ENCODE measurements at places on chromosomes 6 and 20. TPM values are rescaled to one million over a fixed set of nuclear protein-coding genes. Genes with fewer than 3 reads are reported as not detected.

GRCh38 chr20:51926670-51927305, 124.5 kb upstream of the SALL4 start:
- H3K4me1 ChIP-seq: peaks cover 12% of the 10 kb centered on the region
- no peak for DNase-seq
- no peak overlapping the region for H3K4me3 ChIP-seq
- no peak overlapping the region for H3K27ac ChIP-seq

The BIRC7 gene
- not detected for total RNA-seq

DNA sequence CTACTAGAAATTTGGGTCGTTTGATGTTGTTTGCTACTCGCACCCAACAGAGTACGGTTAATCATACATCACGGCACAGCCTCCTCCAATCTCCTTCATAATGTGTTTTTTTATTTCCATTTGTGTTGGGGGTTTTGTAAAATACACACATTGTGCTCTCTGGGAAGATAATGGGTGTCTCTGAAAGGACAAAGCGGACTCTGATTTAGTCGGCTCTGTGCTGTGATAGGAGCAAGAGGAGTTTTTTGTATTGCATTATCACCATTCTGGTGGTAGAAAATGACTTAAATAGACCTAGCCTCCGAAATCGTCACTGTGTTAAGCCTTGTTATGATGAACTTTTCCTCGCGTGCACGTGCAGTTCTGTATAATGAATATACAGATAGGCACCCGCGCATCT, 196.3 kb downstream of the CDH4 start:
- no peaks in the 10 kb centered on the region for H3K36me3 ChIP-seq
- no peaks in the 10 kb centered on the region for H3K4me1 ChIP-seq
- H3K27ac ChIP-seq: no peak overlapping the region
- no peak overlapping the region for H3K4me3 ChIP-seq

- peaks cover 24% of the 10 kb centered on the region for H3K27me3 ChIP-seq
- H3K4me3 ChIP-seq: no peak overlapping the region
- no peaks in the 10 kb centered on the region for H3K4me1 ChIP-seq
- H3K27ac ChIP-seq: no peak overlapping the region
These were observed 10.3 kb downstream of the RSPO4 start for GRCh38 chr20:991850-992249.

DNA sequence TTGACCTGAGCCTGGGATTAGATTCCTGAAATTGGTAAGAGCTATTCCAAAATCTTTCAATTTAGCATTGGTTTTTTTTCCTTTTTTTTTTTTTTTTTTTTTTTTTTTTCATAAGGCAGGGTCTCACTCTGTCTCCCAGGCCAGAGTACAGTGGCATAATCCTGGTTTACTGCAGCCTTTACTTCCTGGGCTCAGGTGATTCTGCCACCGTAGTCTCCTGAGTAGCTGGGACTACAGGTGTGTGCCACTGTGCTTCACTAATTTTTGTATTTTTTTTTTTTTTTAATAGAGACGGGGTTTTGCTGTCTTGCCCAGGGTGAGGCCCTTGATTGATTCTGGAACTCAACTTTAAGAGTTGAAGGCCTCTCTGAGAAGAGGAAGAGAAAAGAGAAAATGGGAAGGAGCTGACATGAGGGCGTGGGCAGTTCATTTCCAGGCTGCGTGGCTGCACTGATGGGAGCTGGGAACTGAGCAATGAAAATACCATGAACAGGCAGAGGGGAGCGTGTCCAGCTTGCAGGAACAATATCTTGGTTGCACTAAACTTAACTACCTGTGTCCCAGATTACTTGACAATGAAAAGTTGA, 24.6 kb downstream of the KDM1B start:
- no peak overlapping the region for H3K27ac ChIP-seq
- H3K27me3 ChIP-seq: no peaks in the 10 kb centered on the region
- H3K4me1 ChIP-seq: peaks cover 10% of the 10 kb centered on the region
- H3K4me3 ChIP-seq: no peak overlapping the region
- no peak for DNase-seq
- peaks cover 20% of the 10 kb centered on the region for H3K36me3 ChIP-seq

The KCNK5 gene
- total RNA-seq: not detected

The CLIC5 gene
- total RNA-seq: not detected

DNA sequence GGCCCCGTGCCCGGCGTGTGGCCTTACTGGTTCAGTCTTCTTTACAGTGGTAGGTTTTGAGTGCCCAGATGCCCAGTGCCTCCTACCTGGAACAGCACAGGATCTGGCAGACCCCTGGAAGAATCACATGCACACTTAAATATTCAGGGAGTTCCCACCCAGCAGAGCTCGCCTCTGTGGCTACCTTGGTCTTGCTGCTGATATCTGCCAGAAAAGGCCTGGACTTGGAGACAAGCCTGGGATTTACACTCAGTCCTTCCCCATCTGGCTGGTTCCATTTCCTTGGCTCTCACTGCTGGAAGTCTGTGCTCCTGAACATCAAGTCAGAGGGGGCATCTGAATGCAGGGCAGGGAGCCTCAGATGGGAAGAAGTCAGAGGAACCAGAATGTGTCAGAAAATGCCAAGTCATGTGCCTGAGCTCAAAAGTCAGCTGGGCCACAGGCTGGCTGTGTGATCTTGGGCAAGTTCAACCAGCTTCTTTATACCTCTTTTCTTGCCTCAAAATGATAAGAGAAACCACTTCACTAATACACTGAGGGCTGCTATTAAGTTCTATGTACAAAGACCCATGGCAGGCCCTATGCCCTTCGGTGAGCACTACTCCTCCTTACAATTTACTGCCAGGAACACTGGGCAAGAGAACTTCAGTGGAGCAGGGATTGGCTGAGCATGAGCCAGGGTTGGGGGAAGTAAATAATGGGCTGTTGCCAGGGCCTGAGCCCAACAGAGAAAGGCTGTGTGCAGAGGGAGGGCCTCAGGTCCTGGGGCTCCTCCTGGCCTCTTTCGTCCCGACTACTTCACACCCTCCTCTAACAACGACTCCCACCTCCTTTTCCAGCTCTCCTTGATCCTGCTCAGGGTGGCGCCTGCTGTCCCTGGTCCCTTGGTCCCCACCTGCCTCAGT, 158.1 kb upstream of the PROKR2 start:
- H3K4me3 ChIP-seq: no peak overlapping the region
- no peak for DNase-seq
- H3K4me1 ChIP-seq: no peaks in the 10 kb centered on the region

The BFSP1 gene
- 11.7 TPM for total RNA-seq

- no peaks in the 10 kb centered on the region for H3K27me3 ChIP-seq
- H3K36me3 ChIP-seq: no peaks in the 10 kb centered on the region
- H3K4me3 ChIP-seq: peak overlapping the region; percentile 63
- H3K27ac ChIP-seq: peak overlapping the region; percentile 19
These were observed 3.5 kb downstream of the SCML4 start for GRCh38 chr6:107820338-107821261.
